ENCODE measurements at places on chromosomes 6 and 20. TPM values are rescaled to one million over a fixed set of nuclear protein-coding genes. Genes with fewer than 3 reads are reported as not detected.

The ETV7 gene
- polyA plus RNA-seq = 0.12 TPM

The RSPO3 gene
- polyA plus RNA-seq = 120 TPM

The XKR7 gene
- polyA plus RNA-seq = not detected

The SIRPG gene
- polyA plus RNA-seq = not detected

The DDX43 gene
- not detected for polyA plus RNA-seq

The BTBD9 gene
- polyA plus RNA-seq = 2.3 TPM

The DEFB124 gene
- not detected for polyA plus RNA-seq

The COX4I2 gene
- polyA plus RNA-seq = not detected

The ADAM33 gene
- polyA plus RNA-seq = 0.22 TPM

All from A549 (cell line).